ENCODE measurements at places on chromosomes 4 and X.

- no peak for DNase-seq
Observed at GRCh38 chr4:75457365-75457764, 56.8 kb downstream of the RCHY1 start.

GRCh38 chr4:6682862-6683590 is 10.7 kb upstream of the S100P start:
- no peak for DNase-seq

DNA sequence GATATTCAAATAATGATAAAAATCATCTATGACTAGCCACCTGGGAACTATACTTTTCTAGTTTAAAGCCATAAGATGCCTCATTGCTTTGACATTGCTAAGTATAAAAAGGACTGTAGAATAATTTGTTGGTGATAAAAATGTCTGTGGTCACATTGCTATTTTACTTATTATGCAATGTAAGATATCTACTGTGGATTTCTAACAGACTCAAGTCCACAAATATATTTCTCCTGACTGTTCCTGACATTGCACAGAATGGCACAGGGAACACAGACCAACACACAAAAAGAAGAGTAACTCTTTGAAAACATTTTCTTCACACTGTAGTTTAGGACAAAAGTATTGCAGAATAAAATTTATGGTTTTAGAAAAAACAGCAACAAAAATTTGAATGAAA is 2.2 kb upstream of the TMPRSS11E start:
- no peak for DNase-seq

- DNase-seq, result no peak
Observed at GRCh38 chrX:11458170-11458569, 165.0 kb downstream of the AMELX start.

DNA sequence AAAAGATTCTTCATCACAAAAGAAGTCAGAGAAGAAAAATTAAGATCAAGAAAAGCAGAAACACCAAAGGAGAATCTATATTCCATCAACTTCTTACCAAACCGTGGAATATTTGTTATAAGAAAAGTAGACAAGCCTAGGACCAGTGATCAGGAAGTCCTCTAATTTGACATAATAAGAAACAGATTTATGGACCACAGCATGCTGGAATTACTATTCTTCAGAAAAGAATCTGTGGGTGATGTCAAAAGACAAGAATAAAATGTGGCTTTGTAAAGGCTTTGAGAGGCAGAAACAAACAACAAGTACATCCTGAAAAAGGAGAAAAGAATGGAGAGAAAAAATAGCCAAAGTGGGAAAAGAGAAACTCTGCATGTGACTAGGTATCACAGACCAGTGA is 123.3 kb downstream of the SLC10A7 start:
- no peak for DNase-seq

Data from endodermal cell (in vitro differentiated cells).